ENCODE measurements at places on chromosomes 7 and 10.

DNA sequence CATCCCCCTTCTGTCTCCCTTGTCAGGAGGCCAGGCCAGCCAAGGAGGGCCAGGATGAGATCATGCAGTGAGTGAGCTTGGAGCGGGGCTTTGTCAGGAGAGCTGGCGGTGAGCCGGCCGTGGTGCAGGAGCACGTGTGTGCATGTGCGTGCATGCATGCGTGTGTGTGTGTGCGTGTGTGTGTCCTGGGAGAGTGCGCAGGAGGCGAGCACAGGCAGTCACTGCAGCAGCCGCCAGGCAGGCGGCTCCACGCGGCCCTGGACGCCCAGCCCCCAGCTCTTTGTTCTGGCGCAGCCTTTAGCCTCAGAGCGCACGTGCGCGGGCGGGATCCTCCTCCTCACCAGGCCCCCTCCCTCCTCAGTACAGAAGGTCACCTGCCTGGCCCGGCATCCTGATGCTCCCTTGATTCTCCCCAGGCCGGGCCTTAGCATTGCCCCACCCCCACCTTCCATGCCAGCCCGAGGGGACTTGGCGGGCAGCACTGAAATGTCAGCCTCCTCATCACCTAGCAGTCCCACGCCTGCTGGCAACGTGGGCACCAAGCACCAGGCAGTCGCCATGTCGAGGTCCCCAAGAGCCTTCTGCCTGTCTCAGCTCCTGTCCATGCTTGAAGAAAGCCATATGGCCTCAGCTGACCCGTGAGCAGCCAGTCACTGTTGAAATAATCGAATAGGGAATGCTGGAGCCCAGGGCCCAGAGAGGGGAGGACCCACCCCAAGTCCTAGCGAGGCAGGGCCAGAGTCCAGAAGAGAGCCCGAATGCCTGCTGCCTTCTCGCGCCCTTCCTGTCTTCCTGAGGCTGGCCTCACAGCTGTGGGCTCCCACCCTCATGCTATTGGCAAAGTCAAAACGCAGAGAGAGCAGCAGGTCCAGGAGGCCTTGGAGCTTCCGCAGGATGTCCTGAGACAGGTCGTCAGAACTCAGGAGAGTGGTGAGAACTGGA is 125.9 kb upstream of the PPIF start:
- DNase-seq: no peak

GRCh38 chr7:118129041-118129795 is 54.7 kb upstream of the LSM8 start:
- DNase-seq: no peak

- DNase-seq: no peak
These were observed 214.4 kb downstream of the CREB5 start for GRCh38 chr7:28626624-28627262.

GRCh38 chr7:49639808-49640207 is 133.6 kb upstream of the VWC2 start:
- no peak for DNase-seq

- DNase-seq: no peak
These were observed 4.6 kb upstream of the ZNF22 start for GRCh38 chr10:44995914-44996669.

DNA sequence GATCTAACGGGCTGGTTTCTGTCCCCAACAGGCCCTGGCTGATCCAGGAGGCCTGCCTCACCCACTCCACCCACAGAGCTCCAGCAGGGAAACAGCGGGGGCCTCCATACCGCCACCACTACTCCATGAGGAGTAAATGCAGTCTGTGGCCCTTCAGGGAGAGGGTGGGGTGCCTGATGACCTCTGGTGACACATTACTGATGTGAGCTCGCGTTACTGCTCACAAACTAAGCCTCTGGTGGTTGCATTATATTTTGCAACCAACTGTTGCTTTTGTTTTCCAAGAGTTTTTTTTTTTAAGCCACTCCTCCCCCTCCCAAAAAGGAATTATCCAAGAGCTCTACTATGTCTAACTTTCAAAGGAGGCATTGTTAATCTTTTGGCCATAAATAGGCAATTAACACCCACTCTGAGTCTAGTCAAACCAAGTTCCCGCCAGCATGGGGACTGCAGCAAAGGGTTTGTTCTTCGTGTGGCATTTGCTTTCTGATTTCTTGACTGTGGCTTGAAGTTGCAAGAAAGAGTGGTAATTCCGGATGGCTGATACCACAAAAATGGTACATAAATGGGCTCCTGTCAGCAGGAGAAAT is 72.6 kb downstream of the FAM53B start:
- no peak for DNase-seq

DNA sequence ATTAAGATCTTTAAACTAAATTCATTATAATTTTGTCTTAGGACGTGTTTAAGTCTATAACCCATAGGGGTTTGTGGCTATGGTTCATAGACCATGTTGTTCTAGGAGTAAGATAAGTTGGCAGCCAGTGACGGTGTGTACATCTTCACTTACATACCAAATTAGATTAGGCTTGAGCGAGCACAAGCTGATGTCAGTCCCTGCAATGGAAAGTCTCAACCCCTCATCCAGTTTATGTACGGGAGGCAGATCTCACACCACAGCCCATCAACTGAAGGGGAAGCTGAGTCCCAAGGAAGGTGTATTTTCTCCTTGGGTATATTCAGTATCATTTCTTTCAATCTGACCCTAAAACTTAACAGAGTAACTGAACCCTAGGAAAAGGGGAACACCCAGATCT is 5.1 kb upstream of the SMC3 start:
- no peak for DNase-seq

DNA sequence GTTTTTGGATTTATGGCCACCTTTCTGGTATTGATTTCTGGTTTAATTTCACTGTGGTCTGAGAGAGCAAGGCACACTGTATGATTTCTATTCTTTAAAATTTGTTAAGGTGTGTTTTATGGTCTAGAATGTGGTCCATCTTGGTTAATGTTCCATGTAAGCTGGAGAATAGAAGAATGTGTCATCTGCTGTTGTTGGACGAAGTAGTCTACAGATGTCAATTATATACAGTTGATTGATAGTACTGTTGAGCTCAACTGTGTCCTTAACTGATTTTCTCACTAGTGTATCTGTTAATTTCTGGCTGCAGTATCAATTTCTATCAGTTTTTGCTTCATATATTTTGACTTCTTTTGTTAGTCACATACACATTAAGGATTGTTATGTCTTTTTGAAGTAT is 127.1 kb downstream of the MLLT10 start:
- no peak for DNase-seq

GRCh38 chr10:107728807-107729206 is 564.3 kb upstream of the SORCS1 start:
- no peak for DNase-seq

DNA sequence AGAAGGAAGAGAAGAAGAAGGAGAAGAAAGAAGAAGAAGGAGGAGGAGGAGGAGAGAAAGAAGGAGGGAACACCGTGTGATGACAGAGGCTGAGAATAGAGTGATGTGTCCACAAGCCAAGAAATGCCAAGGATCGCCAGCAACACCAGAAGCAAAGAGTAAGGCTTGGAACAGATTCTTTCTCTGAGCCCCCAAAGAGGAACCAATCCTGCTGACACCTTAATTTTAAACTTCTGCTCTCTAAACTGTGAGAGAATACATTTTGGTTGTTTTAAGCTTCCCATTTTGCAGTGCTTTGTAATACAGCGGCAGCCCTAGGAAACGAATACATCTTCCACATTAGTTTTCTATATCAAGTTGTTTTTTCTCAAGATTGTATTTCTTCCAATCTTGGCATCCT is 13.9 kb upstream of the WNT8B start:
- DNase-seq: no peak

DNA sequence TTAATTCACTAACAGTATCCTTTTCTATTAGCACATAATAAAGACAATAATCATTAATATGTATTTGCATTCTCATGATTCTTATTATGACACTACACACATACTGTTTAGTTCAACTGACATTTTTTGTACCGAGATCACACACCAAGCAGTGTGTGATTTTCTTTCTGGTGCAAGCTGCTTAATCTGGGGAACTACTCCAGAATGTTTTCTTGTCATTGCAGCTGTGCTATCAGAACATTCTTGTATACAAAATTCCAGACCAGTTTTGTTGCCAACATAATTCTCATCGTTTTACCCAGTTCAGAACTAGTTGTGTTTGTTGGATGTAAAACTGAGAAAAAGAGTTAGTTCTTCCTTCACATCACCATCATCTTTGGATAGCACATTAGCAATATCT is 37.4 kb downstream of the VKORC1L1 start:
- no peak for DNase-seq

- DNase-seq: no peak
These were observed 46.3 kb upstream of the GPAM start for GRCh38 chr10:112229901-112230300.

- DNase-seq: no peak
These were observed 53.0 kb downstream of the WNT2 start for GRCh38 chr7:117269886-117270285.

GRCh38 chr7:128875523-128875948 is 12.9 kb downstream of the ATP6V1F start:
- DNase-seq: no peak

DNA sequence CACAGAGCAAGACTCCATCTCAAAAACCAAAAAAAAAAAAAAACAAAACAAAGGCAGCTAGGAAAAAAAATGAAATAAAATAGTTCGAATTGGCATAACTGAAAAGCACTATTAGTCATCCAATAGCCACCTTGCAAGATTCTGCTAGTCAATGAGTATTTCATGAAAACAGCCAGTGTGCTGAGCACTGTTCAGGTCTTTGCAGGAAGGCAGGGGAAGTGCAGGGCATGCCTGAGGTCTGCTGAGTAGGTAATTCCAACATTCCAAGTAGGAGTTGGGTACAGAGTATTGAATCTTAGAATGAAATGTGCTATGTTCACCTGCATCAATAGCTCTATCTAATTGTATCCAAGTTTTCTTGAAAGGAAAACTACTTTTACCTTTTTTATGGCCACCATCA is 22.9 kb downstream of the ABRAXAS2 start:
- no peak for DNase-seq

DNA sequence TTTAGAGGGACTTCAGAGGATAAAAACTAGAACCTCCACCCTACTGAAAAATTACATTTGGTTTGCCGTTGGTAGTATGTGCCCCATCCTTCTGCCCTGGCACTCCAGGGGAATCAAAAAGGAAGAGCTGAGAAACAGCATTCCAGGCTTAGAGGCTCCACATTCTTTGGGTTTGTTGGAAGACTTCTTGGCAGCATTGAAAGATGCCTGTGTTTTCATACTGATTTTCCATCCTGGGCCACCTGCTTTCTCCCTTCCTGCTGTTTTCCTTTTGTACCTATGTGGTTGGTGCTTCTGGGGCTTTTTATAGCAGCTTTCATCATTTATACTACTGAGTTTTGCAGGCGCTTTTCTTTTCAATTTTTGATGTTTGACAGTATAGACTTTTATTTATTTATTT is 61.7 kb downstream of the AUTS2 start:
- no peak for DNase-seq
